ENCODE measurements at places on chromosomes 2 and 18.

GRCh38 chr2:75276093-75277029 is 77.0 kb upstream of the TACR1 start:
- DNase-seq: no peak

DNA sequence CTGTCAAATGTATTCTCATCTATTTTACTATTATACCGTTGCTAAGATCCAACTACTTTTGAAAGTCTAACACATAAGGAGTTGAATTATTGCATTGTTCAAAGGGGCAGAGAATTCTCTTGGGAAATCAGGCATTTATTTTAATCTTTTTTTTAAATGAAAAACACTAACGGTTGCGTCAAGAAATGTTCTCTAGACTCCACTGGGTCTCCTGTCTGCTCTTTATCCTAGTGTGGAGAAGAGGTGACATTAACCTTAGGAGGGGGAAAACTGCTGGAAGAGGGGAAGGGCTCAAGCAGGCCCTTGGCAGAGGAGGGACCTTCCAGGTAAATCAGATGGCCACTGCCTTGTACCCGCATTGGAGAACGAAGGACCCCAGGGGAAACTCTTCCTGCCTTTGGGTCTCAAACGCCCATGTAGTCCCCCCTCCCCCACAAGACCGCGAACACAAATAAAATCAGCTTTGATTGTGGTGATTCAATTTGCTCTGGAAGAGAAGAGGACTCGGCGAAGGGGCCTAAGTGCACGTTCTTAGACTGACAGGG is 1.1 kb upstream of the APCDD1 start:
- DNase-seq: no peak

DNA sequence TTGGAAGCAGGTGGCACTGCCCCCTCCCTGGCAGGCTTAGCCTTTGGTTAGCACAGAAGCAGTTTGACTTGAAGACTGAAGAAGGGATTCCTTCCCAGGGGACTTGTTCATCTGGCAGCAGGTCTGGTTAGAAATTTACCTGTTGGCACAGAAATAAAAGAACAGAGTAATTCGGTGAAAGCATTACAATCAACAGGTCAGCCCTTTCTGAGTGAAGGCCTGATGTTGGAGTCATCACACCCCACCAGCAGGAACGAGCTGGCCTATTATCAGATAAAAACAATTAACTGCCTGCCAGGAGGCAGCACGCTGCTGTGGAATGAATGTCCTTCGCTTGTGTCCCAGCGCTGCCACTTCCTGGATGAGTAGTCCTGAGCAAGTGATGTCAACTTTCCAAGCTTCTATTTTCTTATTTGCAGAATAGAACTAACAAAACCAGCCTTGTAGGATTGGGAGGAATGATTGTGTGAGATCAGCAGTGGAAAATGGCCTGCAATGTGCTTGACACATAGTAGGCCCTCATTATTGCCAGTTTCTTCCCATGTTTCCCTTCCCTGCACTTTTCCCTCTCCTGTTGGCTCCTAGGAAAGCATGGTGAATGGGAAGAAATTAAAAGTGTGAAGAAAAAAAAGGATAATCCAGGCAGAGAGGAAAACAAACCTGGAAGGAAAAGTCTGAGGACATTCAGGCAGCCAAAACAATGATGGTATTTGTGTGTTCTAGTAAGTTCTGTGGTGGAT is 29.0 kb downstream of the LGALSL start:
- no peak for DNase-seq

DNA sequence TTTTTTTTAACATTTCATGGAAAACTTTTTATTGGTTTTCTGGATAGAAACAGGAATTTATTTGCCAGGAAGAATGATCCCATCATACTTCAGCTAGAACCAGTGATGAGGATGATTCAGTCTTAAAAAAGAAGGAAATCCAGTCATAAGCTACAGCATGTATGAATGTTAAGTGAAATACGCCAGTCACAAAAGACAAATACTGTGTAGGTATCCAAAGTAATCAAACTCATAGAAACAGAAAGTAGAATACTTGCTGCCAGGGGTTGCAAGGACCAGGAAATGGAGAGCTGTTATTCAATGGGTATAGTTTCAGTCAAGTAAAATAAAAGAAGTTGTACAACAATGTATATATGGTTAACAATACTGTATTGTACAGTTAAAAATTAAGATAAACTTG is 21.3 kb downstream of the PSME4 start:
- no peak for DNase-seq

GRCh38 chr18:11454040-11454439 is 155.4 kb upstream of the SLC35G4 start:
- DNase-seq: no peak

DNA sequence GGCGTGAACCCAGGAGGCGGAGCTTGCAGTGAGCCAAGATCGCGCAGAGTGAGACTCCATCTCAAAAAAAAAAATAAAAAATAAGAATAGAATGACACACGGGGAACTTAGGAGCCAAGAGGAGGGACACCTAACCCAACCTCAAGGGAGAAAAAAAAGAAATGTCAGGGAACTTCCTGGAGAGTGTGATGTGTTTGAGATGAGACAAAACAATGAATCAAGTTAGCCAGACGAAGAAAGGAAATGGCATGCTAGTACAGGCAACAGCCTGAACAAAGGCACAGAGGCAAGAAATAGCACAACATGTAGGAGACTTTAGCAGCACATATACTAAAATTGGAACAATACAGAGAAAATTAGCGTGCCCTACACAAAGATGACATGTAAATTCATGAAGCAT is 36.7 kb upstream of the PAPOLG start:
- no peak for DNase-seq

DNA sequence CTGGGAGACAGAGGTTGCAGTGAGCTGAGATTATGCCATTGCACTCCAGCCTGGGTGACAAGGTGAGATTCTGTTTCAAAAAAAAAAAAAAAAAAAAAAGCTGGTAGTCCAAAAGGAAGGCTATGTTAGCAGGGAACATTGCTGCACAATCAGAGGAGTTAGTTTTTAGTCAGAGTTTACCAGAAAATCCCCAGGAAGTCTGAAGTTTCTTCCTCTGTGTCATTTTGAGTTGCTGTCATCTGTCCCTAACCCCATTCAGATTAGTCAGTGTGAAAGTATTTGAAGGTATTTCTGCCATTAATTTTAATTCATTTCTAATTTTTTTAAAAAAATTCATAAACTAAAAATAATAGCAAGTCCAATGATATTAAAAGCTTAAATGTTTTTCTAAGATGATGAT is 33.5 kb upstream of the CERS6 start:
- DNase-seq: no peak

- DNase-seq: no peak
Measured at GRCh38 chr2:225725726-225726125, 326.2 kb downstream of the NYAP2 start.

GRCh38 chr2:29753671-29754444 is 167.5 kb downstream of the ALK start:
- no peak for DNase-seq

DNA sequence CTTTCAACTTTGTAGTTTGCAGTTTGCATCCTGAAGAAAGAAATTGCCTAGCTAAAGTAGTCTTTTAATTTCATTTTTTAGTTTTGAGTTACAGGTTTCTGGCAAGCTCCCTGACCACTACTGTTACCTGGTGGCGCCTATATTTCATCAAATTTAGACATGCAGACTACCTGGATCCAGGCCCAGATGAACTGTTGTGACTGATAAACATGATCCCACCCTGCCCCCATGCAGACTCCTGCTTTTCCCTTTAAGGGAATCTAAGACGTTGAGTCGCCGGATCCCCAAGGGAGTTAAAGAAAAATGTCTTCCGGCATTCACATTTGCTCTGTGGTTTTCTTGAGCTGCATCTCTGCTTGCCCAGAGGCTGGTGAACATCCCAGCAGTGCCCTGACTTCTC is 22.2 kb downstream of the METAP1D start:
- no peak for DNase-seq

- DNase-seq: no peak
Measured at GRCh38 chr18:77069931-77070330, 62.7 kb downstream of the MBP start.

DNA sequence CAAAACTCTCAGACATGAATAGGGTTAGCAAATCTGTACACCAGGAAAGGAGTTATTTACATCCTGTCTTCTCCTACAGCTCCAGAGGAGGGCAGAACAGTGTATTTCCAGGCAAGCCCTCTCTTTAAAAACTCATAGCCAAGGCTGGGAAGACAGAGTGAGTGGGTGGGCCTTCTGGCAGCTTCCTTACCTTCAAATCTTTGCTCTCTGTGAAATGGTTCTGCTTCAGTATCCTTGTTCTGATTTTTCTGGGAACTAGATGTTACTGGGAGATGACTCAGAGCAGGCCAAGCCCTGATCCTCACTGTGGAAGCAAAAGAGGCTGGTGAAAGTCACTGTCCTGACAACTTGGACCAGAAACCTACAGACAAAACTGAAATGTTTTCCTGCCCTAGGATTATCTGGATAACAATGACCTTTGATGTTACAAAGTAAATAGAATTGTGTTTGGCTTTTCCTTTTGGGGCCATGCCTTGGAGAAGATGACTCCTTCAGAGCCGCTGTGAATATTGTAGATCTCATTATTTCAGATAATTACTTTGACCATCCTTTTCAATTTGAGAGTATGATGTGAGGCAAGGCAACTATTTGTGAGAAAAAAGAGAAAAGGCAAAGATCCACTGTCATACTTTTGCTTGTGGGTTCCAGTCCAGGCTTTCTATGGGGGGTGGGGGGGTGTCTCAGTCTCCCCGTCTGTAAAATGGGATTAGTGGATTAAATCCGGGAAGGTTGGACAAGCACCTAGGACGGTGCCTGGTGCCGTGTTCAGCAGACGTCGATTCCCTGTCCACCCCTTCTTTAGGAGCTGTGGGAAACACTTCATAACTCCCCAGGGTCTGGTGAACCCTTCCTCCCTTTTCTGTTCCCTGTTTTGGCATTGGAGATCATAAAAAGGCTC is 644 bp upstream of the QPCT start:
- no peak for DNase-seq

- no peak for DNase-seq
Measured at GRCh38 chr2:204109681-204110080, 173.1 kb downstream of the ICOS start.

DNA sequence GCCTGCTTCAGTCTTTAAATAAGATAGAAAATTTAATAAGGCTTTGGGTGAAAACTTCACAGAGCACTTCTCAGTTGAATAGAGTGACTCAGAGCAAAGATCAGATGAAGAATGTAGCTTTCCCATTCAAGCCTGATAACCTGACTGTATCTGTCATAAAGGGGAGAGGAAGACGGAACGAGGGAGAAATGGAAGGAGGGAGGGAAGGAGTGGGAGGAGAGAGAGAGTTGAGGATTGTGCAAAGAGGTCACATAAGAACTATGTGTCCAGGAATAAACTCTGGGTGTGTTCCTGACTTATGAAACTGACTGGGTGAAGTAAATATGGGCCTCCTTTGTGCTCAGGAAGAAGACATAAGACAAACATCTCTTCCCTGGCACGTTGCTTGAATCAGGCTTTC is 385.5 kb downstream of the LPIN1 start:
- DNase-seq: no peak

DNA sequence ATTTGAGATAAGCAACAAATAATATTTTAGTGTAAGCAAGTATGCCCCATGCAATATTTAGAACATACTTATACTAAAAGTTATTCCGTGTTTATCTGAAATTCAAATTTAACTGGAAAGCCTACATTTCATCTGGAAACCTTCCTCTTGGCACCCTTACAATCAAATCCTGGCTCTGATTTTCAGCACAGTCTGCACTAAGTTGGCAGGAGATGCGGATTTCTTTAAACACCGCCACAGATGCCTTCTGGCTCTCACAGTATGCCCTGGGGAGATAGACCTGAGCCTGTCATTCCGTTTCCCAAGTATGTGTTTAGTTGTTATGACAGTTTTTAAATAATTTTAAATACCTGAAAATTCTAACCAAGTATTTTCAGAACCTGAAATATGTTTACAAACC is 7.3 kb upstream of the MLPH start:
- no peak for DNase-seq

DNA sequence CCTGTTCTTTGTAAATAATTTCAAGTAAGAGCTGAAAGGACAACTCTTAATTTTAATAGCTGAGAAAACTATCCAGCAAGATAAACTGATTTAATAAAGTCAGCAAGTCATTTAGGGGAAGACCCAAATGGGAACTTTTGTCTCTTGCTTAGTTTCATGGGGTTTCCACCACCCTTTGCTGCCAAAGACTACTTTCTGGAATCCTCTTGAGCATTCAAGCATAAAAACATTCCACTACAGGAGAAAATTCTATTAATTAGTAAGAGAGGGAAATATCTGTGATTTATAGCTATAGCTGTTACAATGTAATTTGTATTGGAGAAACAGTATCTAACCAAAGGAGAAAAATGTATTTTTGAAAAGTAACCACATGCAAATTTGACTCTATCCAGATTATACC is 20.6 kb downstream of the EFEMP1 start:
- DNase-seq: no peak

GRCh38 chr2:75787532-75788132 is 76.9 kb upstream of the GCFC2 start:
- DNase-seq: no peak

GRCh38 chr2:232137356-232138147 is 176.0 kb downstream of the DIS3L2 start:
- no peak for DNase-seq

- no peak for DNase-seq
Measured at GRCh38 chr2:226818930-226819329, 16.9 kb upstream of the RHBDD1 start.

- DNase-seq: no peak
Measured at GRCh38 chr2:172623249-172623965, 67.5 kb downstream of the PDK1 start.

DNA sequence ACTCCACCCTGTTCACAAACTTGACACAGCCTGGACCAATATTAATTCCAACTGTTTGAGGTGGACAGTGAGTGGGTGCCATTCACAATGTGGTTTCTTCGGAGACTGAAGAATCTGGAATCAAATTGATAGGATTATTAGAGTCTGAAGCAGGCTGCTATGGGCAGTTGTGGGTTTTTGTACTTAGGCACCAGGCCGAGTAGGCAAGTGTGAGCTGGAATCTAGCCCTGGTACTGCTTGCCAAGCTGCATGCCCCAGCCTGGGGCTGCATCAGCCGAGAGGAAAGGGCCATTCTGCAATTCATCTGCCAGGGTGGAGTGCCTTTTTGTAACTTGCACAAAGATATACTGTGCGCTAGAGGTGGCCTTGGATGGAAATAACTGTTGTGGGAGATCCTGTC is 654.7 kb upstream of the FANCL start:
- DNase-seq: no peak

DNA sequence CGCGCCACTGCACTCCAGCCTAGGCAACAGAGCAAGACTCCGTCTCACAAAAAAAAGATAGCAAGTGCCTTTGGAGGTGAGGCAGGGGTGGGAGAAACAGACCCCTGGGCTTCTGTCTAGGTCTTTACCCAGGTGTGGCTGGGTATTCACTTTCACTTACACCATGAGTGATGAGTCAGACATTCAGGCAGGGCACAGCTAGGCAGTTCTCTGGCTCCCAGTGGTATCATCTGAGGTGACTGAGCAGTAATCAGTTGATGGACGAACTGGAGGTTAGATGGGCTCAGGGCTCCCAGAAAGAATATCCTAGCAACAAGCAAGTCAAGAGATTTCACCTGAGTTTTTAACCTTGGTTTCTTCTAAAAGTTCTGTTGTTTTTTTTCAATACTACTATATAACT is 107.0 kb upstream of the RAB6C start:
- DNase-seq: no peak

- DNase-seq: no peak
Measured at GRCh38 chr2:64274399-64275173, 130.4 kb upstream of the PELI1 start.

- DNase-seq: no peak
Measured at GRCh38 chr2:167298017-167298416, 409.7 kb downstream of the XIRP2 start.

GRCh38 chr2:16271231-16271896 is 331.0 kb downstream of the MYCN start:
- DNase-seq: no peak

- DNase-seq: no peak
Measured at GRCh38 chr2:170196963-170197362, 19.0 kb downstream of the MYO3B start.

Data from GM06990 (cell line).